Ovary (tissue), 10 donors: ENCODE measurements at places on chromosomes 11 and 22. TPM values are rescaled to one million over a fixed set of nuclear protein-coding genes. Genes with fewer than 3 reads are reported as not detected.

DNA sequence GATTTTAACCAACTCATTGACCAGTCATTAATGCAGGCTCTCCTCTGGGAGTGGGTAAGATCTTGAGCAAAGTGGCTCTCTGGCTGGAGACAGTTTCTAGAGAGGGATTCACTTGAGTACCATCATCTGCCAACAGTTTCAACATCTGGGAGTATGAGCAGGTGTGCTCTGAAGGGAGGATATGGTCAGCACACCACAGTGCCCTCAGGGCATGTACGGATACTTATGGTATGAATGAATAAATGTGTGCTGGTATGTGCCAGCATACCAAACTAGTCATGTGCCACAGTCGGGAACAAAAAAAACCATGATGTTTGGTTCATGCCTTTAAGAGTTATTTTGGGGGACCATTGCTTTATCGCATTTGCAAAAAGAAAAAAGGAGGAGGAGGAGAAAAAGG is 1197.5 kb upstream of the TENM4 start:
- no peak for DNase-seq

DNA sequence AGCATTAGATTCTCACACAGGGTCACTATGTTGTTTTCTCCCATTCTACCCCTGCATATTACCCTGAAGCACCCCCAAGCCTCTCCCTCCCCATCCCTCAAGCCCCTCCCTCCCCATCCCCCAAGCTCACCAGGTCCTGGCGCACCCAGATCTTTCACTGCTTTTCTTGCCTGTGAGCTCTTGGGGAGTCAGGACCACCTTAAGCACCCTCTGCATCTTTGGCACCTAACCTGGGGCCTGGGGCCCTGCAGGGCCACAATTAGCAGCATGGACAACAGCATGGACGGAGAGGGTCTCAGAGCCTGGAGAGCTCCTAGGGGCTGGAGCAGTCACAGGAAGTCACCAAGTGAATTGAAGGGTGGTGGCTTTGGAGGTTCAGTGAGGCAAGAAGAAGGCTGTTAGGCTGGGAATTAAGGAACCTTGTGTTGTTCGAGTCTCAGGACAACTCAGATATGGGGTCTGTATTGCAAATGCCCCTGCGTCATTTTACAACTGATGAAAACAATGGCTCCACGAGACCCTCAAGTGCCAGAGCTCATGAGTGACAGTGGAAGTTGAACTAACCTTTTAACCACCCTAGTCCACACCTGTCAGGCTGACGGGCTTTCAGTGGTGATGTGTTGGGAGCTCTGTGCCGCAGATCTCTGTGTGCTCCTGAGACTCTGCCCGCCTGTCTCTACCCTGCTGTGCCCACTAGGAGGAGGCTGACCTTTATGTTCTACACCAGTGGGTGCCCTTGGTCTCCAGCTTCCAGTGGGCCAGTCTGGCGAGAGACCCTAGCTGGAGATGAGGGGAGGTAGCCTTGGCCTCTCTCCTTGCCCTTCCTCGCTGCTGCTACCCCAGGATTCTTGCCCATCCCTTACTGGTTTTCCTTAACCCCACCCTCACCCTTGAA is 111.3 kb upstream of the OR4B1 start:
- DNase-seq: no peak

DNA sequence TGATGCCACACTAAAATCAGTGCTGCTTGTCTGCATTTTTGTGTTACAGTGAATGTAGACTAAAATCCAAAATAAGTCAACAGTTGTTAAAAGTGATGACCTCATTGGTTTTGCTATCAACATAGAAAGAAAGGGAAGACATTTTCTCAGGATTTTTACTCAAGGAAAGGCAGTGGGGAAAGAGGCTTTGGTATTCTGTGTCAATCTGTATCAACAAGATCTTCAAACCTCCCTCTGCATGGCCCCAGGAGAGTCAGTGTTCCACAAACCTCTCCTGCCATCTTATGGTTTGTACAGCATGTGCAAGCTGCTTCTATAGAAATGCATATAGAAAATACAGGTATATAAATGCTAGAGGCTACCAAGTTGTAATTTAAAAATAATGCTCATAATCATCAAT is 13.8 kb upstream of the OR51M1 start:
- DNase-seq: no peak

Gene DDTL
- polyA plus RNA-seq: 1.6 TPM

Gene OTOG
- not detected for polyA plus RNA-seq
